T-helper 2 cell treated with Interferon-gamma antibody and Interleukin-4, amounts not matched to agents 5 μg/mL and 100 μg/mL, for 36 hours (primary cell): ENCODE measurements at places on chromosomes 4 and X.

DNA sequence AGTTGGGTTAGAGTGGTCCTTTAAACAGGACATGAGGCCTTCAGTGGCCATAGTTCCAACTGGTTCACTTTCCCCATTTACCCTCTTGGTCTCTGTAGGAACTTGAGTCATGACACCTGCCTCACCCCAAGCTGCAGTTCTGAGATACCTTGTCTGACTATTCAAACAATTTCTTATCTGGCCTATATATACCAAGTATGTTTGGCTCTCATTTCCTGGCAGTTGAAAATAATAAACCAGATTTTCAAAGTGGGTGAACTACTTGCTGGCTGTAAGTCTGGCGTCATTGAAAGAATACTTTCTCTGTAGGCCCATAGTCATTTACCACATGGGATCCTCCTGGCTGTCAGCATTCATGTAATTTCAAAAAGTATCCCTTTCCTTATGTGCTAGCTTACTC lies 228.8 kb downstream of the SHROOM3 start:
- no peak for DNase-seq

- DNase-seq = no peak
These were observed 41.0 kb upstream of the MAB21L2 start for GRCh38 chr4:150540959-150541360.

DNA sequence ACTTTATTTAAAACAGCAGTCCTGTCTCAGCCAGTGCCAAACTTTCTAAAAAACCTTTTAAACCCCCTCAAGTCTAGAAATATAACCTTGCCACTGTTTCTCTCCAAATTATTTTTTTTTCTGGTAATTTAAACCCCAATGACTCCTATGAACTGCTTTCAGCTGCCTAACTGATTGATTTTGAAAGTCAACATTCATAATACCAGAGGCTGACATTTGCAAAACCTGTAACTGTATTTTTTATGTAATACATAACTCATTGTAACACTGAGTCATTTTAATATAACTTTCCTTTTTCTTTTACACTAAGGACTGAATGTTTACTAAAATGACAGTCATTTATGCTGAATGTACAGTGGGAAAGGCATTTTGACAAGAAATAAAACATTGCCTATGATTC lies 19.1 kb upstream of the EGFL6 start:
- no peak for DNase-seq

GRCh38 chrX:40474645-40475044 lies 106.1 kb upstream of the ATP6AP2 start:
- DNase-seq = no peak

DNA sequence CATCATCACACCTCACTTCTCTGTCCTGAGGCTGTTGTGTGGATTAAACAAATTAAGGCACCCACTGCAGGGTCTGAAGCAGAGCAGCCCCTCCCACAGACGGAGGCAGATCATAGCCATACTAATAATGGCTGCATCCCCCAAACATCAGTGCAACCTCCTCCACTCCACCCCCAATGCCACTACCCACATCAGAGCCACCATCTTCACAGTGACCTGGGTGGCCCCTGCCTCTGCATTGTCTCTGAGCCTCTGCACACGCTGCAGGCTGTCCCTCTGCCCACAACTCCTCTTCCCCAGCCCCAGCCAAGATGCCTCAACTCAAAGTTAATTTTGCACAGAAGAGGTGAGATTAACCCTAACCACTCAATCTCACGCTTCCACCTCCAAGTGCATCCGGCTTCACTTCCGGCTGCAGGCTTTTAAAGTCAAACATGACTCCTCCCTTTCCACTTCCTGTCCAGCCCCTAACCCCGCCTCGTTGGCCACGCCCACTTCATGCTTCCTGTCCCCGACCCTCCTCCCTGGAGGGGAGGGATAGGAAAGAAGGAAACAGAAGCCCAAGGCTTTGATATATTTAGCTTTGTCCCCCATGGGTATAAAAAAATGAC lies 22.7 kb downstream of the JAKMIP1 start:
- DNase-seq = peak; percentile 39
